ENCODE measurements at places on chromosomes 4 and X.

DNA sequence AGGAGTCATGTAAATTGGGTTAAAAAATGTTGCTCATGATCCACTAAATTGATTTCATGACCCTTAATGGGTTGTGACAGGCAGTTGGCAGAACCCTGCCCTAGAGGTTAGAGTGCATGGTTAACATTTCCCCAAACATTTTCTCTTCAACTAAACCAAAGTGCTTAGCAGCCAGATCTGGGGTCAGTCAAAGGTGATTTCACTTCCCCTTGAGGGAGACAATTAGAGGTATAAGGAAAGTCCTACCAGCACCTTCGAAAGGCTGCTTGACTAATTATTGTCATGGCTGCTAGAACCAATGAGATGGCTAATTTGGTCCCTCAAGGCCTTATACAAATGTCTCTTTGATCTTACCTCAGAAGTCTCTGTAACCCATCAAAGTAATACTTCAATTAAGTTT lies 30.9 kb upstream of the INTS6L start:
- no peak for DNase-seq

DNA sequence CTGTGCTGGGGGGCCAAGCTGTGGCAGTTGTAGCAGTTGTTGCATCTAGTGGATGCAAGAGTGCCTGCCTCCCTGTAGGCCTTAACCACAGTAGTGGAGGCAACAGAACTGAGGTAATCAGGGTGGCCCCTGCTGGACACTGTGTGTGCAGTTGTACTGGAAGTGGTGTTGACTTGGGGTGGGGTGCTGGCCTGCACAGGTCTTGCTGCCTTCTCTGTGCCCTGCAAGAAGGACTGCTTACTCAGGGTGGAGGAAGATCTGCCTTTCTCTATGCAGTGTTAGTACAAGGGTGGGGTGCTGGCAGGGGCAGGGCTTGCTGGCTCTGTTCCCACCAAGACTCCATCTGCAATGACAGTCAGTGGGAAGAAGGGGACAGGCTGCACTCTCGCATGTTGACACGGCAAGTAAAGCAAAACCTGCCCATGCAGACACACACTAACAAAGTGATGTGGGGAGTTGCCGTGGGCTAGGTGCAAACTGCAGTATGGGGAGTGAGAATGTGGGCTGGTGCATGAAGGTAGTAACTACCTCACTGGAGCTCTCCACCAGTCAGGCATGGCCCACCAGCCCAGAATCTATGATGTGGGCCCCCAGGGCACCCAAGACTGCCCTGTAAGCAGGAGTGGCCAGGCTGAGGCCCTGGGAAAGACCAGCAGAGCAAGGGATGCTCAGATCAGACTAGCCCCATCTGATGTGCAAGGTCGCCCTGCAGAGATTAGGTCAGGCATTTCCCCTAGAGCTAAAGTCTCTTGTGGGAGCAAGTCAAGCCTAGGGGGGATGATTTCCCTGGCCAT lies 594.9 kb downstream of the TECRL start:
- DNase-seq = no peak

GRCh38 chr4:4418676-4419390 lies 31.9 kb downstream of the NSG1 start:
- DNase-seq = no peak

DNA sequence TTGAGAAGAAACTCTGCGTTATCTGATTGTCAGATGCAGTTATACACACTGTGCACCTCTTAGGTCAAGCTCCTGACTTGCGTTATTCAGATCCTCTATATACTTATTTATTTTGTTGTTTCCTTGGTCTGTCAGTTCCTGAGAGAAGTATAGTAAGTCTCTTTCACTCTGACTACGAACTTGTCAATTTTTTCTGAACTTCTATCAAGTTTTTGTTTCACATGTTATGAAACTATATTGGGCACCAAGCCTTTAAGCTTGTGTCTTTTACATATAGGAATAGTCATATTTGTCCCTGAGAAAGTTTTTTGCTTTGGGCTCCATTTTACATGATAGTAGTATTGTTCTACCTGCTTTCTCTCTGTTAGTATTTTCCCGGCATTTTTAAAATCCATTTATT lies 31.7 kb downstream of the ZNF275 start:
- no peak for DNase-seq

DNA sequence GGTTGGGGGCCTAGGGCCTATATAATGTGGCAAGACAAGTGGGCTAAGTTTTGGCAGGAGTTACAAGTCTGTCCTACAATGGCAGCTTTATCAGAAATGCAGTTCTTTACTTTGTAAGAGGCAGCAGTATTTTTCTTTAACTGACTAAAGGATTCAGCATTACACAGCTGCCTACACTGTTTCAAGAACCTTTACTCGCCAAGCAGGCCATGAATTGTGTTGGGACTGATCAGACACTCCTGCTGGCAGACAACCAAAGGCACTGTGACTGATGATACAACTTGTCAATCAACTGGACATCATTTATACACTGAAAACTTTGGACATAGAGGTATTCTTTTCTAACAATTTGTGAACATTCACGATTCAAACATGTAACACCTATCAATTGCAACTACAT lies 4.3 kb downstream of the MORC4 start:
- no peak for DNase-seq

GRCh38 chr4:139036885-139037284 lies 21.3 kb downstream of the NOCT start:
- DNase-seq = no peak

DNA sequence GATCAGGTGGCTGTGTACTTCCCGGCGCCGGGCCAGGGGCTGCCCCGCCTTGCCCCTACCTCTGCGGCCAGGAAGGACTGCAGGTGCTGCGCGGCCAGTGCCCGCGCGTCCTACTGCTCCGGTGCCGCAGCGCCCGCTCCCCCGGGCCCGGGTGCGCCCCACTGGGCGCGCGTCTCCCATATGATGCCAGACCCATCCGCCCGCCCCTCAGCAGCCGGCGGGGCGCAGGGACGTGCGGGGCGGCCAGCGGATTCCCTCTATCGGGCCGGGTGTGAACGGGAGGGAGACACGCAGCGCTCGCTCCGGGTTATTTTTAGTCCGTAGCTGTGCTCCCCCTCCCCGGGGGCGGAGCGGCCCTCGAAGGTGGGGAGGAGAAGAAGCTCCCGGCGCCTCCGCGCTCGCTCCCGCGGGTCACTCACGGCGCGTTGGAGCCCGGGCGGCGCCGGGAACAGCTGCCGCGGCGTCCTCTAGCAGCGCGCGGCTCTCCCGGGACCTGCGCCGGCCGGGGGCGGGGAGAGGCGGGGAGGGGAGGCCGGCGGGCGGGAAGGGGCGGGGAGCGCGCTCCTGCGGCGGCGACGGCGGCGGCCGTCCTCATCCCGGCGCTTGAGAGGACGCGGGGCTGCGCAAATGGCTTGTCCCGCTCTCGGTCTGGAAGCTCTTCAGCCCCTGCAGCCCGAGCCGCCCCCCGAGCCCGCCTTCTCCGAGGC lies 103.6 kb downstream of the UCHL1 start:
- DNase-seq = no peak

GRCh38 chrX:137748827-137749226 lies 182.9 kb downstream of the ZIC3 start:
- DNase-seq = no peak

DNA sequence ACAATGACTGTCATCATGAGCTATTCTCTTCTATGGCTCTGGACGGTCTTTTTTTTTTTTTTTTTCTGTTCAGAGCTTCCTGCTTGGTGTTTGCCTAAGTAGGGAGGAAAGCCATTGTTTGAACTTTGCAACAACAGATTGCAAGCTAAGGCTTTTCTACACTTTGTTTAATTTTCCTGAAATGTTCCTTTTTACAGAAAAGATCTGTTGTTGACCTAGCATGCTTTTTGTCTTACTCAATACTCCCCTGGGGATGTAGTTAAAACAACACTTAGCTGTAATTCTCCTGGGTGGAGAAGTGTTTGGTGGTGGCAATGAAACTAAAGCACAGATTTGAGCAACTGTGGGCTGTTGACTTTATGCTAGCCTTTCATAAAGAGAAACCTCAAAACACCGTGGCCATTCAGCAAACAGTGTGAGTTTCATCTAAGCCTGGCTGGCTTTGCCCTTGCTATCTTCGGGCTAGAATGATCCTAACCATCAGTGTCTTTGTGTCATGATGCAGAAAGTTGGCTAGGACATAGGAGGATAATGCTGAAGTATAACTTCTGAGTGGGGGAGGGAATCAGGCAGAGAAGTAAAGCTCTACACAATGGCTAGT lies 110.5 kb downstream of the ANXA3 start:
- no peak for DNase-seq

- no peak for DNase-seq
Observed at GRCh38 chr4:2436301-2436700, 17.5 kb downstream of the CFAP99 start.

GRCh38 chr4:153419673-153420278 lies 46.4 kb upstream of the TMEM131L start:
- DNase-seq = no peak

DNA sequence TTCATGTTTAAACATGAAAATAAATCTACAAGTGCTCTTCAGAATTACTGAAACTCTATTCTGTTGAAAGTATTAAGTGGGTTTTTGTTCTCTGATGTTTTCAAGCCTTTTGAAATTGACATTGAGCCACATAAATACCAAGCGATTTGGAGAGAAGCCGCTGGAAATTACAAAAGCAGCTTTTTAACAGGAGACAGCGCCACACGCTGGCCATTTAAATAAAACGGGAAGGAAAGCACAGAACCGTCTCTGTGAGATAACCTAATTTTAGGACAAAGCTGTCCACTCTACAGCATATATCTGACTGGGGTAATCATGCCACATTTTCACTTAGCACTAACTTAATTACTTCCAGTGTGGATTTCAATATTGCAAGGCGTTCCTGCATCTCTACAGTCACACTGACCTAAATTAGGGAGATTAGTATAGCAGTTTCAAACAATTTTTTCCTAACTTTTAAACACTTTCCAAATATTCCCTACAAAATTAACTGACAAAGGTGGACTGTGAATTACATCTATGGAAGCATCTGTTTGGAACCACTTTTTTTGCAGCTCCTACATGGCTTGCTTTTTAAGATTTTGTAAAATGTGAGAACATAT lies 6.8 kb upstream of the ANOS1 start:
- no peak for DNase-seq

- no peak for DNase-seq
Observed at GRCh38 chrX:17403189-17403691, 28.2 kb downstream of the NHS start.

DNA sequence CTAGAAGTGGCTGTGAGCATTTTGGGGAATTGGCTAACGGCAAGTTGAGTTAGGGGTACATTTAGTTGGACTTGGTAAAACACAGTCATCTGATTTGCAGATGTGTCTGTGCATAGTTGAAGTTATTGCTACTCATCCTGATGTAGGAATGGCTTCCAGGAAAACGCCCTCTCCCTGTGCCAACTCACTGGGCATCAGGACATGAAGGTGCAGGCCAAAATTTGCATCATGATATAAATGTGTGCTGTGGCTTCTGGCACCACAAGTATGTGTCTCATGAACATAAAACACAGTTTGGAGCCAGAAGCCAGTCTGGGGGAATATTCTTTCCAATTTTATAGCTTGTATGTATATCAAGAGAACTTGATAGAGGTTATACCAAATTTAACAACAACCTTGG lies 54.2 kb upstream of the CBR4 start:
- DNase-seq = no peak

- no peak for DNase-seq
Observed at GRCh38 chr4:26061248-26061986, 147.4 kb downstream of the SMIM20 start.

DNA sequence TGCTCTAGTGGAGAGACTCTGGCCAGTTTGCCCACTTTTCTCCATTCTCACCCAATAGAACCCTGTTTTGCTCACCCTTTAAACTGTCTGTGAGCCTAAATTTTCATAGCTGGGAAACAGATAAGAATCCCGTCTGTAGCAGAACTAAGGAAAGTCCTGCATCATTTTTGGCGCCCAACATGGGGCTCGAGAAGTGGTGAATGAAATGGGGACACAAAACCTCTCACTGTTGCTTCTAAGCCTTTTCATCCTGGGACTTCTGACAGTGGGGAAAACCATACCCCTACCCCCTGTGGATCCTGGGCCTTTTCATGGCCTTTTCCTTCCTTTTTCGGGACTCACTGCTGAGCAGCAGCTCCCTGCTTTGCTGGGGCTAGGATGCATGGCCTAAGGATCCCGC lies 189.9 kb downstream of the INPP4B start:
- DNase-seq = no peak

DNA sequence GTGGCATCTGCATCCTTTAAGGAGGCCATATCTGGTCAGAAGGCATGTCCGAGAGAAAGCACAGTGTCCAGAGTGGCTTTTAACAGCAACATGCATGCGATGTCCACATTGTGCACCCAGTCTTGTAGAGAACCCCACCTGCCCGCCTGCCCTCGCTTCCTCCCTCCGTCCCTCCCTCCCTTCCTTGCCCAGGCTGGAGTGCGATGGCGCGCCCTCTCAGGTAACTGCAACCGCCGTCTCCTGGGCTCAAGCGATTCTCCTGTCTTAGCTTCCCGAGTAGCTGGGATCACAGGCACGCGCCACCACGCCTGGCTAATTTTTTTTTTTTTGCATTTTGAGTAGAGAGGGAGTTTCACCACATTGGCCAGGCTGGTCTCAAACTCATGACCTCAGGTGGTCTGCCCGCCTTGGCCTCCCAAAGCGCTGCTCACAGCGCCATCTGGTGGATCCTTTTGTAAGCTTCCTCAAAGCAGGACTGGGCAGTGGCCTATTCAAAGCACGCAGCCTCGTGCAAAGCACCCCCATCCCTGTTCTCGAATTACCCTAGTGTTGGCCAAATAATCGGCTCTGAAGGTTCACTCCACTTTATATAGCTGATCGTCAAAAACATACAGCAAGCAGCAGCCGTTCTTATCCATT lies 15.0 kb downstream of the BRCC3 start:
- no peak for DNase-seq

DNA sequence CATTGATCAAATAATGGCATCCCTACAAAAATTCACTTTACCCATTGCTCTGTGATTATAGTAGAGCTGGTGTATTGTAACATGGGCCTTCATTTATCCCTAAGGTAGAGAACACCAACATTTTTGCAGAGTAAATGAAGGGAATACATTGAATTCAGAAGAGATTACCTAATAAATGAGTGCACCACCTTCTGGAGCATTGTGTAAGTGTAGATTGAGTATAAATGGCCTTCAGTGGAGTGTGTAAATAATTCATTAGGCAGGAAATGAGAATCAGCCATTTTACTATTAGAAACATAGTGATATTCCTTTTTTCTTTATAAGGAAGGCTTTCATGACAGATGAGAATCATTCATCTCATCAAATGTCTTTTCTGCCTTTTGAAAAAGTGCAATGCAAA lies 155.8 kb downstream of the FAM47B start:
- DNase-seq = no peak

All from stimulated activated CD4-positive, alpha-beta T cell treated with anti-CD3 and anti-CD28 coated beads, Interleukin-15, amount 100 ng/mL, for 1 hour (primary cell).